ENCODE measurements at places on chromosomes 2 and 18. TPM values are rescaled to one million over a fixed set of nuclear protein-coding genes. Genes with fewer than 3 reads are reported as not detected.

Gene ACMSD
- total RNA-seq, result not detected

Gene XDH
- not detected for total RNA-seq

GRCh38 chr2:88458633-88459032 lies 6.1 kb upstream of the FOXI3 start:
- no peak overlapping the region for H3K4me3 ChIP-seq
- no peaks in the 10 kb centered on the region for H3K36me3 ChIP-seq
- no peak for DNase-seq
- H3K4me1 ChIP-seq, result no peaks in the 10 kb centered on the region

Gene SAG
- total RNA-seq, result 0.06 TPM

DNA sequence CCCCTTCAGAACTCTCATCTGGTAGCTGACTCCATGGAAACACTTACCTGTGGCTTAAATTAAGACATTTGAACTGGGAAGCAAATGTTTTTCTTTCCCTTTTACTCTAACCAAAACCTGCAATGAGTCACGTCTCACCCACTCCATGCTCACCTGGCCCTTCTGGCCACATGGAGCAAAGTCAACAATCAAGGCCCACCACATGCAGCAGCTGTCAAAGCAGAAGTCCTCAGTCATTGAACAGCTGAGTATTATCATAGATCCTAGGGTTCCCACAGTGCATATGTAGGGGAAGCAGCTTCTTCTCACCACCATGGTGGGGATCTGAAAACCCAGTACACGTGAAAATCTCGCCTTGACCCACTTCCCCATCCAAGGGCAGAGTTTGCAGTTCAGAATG lies 12.3 kb upstream of the MEP1B start:
- H3K4me1 ChIP-seq, result no peaks in the 10 kb centered on the region
- H3K27ac ChIP-seq, result no peak overlapping the region
- DNase-seq, result no peak
- H3K4me3 ChIP-seq, result no peak overlapping the region
- no peaks in the 10 kb centered on the region for H3K36me3 ChIP-seq
- H3K27me3 ChIP-seq, result no peaks in the 10 kb centered on the region

DNA sequence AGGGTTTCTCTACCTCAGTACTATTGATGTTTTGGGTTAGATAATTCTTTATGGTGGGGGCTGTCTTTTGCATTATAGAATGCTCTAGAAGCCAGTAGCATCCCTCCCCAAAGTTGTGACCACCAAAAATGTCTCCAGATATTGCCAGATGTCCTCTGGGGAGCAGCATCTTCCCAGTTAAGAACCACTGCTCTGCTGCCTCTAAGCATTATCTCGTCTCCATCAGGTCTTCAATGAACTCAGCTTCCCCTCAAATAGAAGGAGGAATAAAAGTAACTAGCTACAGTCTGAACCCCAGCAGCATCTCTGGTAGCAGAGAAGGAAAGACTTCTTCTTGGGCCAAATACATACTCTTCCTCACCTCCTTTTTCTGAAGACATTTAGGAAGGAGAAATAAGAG lies 244.1 kb downstream of the AGPS start:
- H3K4me3 ChIP-seq, result no peak overlapping the region
- H3K27ac ChIP-seq, result no peak overlapping the region
- no peak for DNase-seq
- H3K4me1 ChIP-seq, result no peaks in the 10 kb centered on the region
- no peaks in the 10 kb centered on the region for H3K36me3 ChIP-seq

Gene PPP1R7
- 61.3 TPM for total RNA-seq

Gene CFC1B
- not detected for total RNA-seq

GRCh38 chr2:229270551-229271410 lies at the start of gene PID1:
PID1 (minus strand) TSS chr2:229271287; CDS start chr2:229271043, 244 bp downstream.
- H3K27ac ChIP-seq, result no peak within 1 kb of the TSS
- H3K27me3 ChIP-seq, result peaks cover 3% of the 10 kb centered on the region
- DNase-seq, result no peak

Gene MC2R
- total RNA-seq, result not detected

GRCh38 chr2:127382831-127383230 lies 4.9 kb downstream of the MAP3K2 start:
- no peaks in the 10 kb centered on the region for H3K36me3 ChIP-seq
- H3K27ac ChIP-seq, result no peak overlapping the region
- no peak for DNase-seq
- H3K4me1 ChIP-seq, result peaks cover 70% of the 10 kb centered on the region
- H3K27me3 ChIP-seq, result no peaks in the 10 kb centered on the region

Gene REG1B
- not detected for total RNA-seq

DNA sequence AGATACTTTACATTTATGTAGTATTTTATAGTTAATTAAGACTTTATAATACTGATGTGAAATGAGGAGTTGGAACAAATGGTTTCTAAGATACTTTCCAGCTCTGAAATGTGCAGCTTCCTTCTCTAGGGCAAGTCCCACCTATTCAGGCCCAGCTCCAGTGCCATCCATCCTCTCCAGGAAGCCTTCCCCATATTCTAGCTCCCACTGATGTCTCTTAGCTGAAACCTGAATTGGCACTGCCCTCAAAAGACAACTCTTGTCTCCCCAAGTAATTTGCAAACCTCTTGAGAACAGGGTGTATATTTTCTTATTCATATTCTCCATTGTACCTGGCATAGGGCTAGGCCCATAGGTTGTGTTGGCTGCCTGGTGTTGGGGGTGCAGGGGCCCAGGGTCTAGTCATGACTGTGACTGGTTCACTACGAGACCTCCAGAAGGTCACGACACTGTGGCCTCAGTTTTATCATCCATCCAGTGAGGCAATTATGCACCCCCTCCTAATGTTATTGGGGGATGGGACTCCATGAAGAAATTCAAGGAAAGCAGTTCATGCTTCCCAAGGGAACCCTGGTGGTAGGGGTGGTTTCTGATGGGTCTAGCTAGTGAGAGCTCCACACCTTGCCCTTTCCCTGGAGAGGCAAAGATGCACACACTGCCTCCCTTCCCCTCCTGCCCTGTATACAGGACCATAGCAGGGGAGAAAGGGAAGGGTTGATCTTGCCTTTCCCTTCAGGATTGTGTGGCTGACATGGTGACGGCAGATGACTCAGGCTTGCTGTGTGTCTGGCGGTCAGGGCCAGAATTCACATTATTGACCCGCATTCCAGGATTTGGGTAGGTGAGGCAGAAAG lies 2.8 kb downstream of the WDR54 start:
- no peak for DNase-seq
- peaks cover 11% of the 10 kb centered on the region for H3K4me1 ChIP-seq
- H3K4me3 ChIP-seq, result no peak overlapping the region
- H3K27ac ChIP-seq, result no peak overlapping the region

Gene TMEM198
- 0.67 TPM for total RNA-seq

- H3K4me3 ChIP-seq, result no peak overlapping the region
- peak; percentile 11 for DNase-seq
- H3K36me3 ChIP-seq, result no peaks in the 10 kb centered on the region
- H3K4me1 ChIP-seq, result no peaks in the 10 kb centered on the region
- no peaks in the 10 kb centered on the region for H3K27me3 ChIP-seq
- H3K27ac ChIP-seq, result no peak overlapping the region
These were observed 25.0 kb upstream of the RAPGEF4 start for GRCh38 chr2:172710584-172711047.

Gene SLC30A3
- total RNA-seq, result not detected

Gene CTAGE1
- not detected for total RNA-seq

DNA sequence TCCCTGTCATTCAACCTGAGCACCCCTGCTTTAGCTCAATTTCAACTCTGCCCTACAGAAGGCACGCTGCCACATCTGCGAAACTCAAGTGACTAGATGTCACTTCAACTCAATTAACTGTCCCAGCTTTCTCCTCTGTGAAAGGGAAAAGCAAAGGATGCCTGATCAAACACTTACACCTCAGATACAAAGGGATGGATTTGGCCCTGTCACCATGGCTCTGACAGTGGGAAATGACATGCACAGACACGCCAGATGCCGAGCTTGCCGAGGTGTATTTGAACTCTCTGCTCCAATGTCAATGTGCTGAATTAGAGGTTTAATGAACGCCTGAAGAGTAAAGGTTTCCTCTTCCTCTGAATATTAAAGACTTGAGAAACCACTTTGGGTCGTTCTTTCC lies 481.1 kb downstream of the CBLN2 start:
- no peaks in the 10 kb centered on the region for H3K27me3 ChIP-seq
- no peaks in the 10 kb centered on the region for H3K36me3 ChIP-seq
- H3K27ac ChIP-seq, result no peak overlapping the region

DNA sequence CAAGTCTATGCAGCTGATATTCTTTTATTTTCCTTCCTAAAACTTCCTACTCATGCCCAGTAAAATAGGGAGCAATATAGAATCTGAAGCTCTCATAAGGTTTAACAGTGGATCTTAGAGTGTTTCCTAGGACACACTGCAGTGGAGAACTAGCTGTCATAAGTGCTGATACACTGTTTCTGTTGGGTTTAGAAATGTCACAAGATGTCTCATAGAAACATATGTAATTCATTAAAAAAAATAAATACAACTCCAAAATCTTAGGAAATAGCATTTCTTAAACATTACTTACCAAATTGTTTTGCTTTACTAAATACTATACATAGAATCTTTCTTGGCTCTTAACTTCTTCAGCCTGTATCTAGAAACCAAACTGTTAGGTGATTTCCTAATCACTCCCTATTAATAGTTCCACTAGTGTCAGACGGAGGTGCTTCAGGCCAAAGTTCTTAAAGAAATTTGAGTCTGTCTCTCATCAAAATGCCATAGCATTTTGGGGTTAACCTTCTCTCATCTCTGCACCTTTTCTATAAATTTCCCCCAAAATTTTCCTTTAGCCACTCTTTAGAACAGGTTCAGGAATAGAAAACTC lies 93.7 kb downstream of the CERKL start:
- H3K4me1 ChIP-seq, result no peaks in the 10 kb centered on the region
- no peak overlapping the region for H3K27ac ChIP-seq
- no peak for DNase-seq
- H3K27me3 ChIP-seq, result no peaks in the 10 kb centered on the region
- H3K4me3 ChIP-seq, result no peak overlapping the region
- no peaks in the 10 kb centered on the region for H3K36me3 ChIP-seq

Gene IL1RL1
- 0.26 TPM for total RNA-seq

DNA sequence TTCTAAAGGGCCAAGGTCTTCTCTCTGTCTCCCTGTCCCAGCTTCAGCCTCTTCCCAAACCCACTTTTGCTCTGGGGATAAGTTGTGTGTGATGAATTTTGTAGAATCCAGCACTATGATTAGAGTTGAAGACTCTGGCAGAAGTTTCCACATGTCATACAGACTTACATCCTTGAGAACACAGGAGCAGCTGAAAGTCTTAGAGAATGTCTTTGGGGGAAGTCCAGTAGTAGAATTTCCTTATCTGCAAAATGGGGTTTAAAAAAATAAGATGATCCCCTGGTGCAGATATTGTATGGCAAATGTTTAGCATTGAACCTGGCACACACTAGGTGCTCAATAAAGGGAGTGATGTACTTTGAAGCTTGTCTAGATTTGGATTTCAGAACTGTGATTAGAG lies 65.2 kb downstream of the TMEM247 start:
- H3K27me3 ChIP-seq, result no peaks in the 10 kb centered on the region
- peak overlapping the region; percentile 59 for H3K27ac ChIP-seq
- H3K4me3 ChIP-seq, result no peak overlapping the region
- no peak for DNase-seq
- peaks cover 49% of the 10 kb centered on the region for H3K4me1 ChIP-seq
- no peaks in the 10 kb centered on the region for H3K36me3 ChIP-seq

- no peak for DNase-seq
- no peaks in the 10 kb centered on the region for H3K27me3 ChIP-seq
- H3K36me3 ChIP-seq, result no peaks in the 10 kb centered on the region
- no peak overlapping the region for H3K4me3 ChIP-seq
- H3K4me1 ChIP-seq, result no peaks in the 10 kb centered on the region
These were observed 645.3 kb downstream of the STK39 start for GRCh38 chr2:167602122-167602521.

- H3K27ac ChIP-seq, result no peak overlapping the region
- H3K27me3 ChIP-seq, result no peaks in the 10 kb centered on the region
- H3K4me1 ChIP-seq, result peaks cover 17% of the 10 kb centered on the region
- H3K4me3 ChIP-seq, result no peak overlapping the region
- peaks cover 53% of the 10 kb centered on the region for H3K36me3 ChIP-seq
- no peak for DNase-seq
These were observed 253.4 kb downstream of the HDAC4 start for GRCh38 chr2:239147376-239147775.

GRCh38 chr2:37920570-37920969 lies 4.5 kb upstream of the RMDN2 start:
- no peaks in the 10 kb centered on the region for H3K27me3 ChIP-seq
- no peak for DNase-seq
- H3K4me3 ChIP-seq, result no peak overlapping the region
- no peaks in the 10 kb centered on the region for H3K36me3 ChIP-seq
- H3K4me1 ChIP-seq, result peaks cover 8% of the 10 kb centered on the region

DNA sequence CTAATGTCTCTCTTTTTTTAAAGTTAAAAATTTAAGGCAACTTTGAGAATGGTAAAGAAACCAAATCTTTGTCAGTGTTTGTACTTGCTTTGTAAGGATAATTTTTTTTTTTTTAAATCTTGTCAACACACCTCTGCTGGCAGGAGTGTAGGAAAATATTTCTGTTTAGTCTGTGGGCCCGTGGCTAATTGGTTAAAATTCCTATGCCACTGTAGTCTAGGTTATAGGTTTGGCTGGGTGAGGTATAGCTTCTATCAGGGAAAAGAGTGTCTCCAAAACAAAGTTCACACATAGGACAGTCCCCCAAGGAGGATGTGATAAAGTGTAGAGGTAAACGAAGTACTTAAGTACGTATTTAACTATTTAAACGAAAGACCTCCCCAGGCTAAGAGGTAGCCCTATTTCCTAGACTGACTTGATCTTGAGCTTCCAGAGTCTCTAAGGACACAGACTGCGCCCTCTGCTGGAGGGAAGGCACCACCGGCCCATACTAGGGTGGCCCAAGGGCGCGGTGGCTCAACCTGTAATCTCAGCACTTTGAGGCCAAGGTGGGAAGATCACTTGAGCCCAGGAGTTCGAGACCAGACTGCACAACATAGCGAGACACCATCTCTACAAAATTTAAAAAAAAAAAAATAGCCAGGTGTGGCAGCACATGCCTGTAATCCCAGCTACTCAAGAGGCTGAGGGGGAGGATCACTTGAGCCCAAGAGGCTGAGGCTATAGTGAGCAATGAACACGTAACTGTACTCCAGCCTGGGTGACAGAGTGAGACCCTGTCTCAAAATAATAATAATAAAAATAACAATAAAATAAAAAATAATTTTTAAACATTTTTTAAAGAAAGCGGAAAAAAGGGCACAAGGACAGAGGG lies 8.9 kb downstream of the TEX44 start:
- H3K36me3 ChIP-seq, result no peaks in the 10 kb centered on the region
- no peak overlapping the region for H3K27ac ChIP-seq
- DNase-seq, result peak; percentile 70

Gene MC5R
- not detected for total RNA-seq

GRCh38 chr2:222566229-222566628 lies 89.7 kb downstream of the FARSB start:
- no peaks in the 10 kb centered on the region for H3K4me1 ChIP-seq
- H3K27me3 ChIP-seq, result no peaks in the 10 kb centered on the region
- no peak overlapping the region for H3K27ac ChIP-seq
- H3K4me3 ChIP-seq, result no peak overlapping the region
- no peak for DNase-seq

DNA sequence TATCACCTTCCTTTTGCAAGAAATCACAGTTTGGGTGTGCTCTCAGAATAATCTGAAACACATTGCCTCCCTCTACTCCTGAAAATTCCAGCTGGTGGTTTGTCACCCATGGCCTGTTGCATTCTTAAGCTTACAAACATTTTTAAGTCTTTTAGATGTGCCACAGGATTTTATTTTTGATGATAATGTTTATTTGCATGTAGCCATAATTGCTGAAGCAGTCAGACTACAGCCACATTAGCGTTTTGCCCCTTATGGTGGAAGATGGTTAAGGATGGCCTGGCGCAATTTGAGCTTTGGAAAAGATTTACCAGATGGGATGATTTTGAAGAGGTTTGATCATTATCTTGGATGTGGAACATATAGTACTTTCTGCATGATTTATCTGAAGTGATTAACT lies 439.5 kb downstream of the MEIS1 start:
- H3K4me3 ChIP-seq, result no peak overlapping the region
- DNase-seq, result no peak
- H3K4me1 ChIP-seq, result no peaks in the 10 kb centered on the region
- no peaks in the 10 kb centered on the region for H3K27me3 ChIP-seq
- no peaks in the 10 kb centered on the region for H3K36me3 ChIP-seq

Measured in CD4-positive, alpha-beta memory T cell (primary cell).